GM23338 (cell line): ENCODE measurements at places on chromosomes 12 and 14. TPM values are rescaled to one million over a fixed set of nuclear protein-coding genes. Genes with fewer than 3 reads are reported as not detected.

- DNase-seq, result no peak
Measured at GRCh38 chr14:58825606-58826005, 187.8 kb downstream of the DACT1 start.

GRCh38 chr14:85316701-85317410 lies 213.1 kb upstream of the FLRT2 start:
- no peak for DNase-seq

DNA sequence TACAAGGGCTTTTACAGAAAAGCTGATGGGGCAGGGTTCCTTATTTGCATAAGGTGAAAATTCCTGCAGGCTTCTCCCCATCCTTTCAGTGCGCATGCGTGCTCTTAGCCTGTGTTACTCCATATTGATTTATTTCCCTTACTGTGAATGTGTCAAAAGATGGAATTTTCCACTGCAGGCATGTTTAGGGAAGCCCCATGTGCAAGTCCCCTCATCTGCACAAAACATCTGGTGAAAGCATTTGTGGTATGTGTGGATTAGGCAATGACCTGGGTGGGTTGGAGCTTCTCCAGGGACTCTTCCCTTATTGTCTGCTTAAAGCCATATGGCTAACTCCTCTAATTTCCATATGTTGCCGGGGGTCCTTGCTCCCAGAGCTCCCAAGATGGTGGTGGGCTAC lies 912.7 kb upstream of the LRFN5 start:
- DNase-seq, result no peak

- DNase-seq, result no peak
Measured at GRCh38 chr12:95532851-95533250, 18.4 kb downstream of the USP44 start.

DNA sequence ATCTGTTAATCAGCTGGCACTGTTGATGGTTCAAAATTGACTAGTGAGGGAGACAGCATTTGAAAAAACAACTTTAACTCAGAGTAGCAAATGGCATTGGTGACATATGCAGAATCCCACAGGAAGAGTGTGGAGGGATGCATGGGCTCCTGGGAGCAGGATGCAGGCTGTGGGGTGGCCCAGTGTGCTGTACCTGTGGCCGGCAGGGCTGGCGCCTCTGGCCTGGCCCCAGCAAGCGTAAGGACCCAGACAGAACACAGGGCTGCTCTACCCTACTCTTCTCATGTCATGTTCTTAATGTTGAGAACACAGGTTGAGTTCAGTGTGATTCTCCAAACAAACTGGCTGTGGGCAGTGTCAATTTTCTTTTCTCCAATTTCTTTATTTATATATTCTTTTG lies 33.4 kb downstream of the DDX51 start:
- no peak for DNase-seq

DNA sequence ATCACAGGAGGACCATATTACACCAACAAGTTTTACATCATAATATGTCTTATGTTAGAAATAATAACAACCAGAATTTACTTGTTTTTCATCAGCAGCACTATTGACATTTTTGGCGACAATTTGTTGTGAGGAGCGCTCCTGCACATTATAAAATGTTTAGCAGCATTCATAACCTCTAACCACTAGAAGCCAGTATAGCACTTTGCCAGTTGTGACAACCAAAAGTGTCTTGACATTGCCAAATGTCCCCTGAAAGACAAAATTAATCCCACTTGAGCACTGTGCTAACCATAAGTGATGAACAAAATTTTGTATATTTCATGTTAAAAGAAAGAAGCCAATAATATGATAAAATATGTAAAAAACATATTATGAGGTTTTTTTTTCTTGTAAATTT lies 356.9 kb upstream of the LMO3 start:
- no peak for DNase-seq

DNA sequence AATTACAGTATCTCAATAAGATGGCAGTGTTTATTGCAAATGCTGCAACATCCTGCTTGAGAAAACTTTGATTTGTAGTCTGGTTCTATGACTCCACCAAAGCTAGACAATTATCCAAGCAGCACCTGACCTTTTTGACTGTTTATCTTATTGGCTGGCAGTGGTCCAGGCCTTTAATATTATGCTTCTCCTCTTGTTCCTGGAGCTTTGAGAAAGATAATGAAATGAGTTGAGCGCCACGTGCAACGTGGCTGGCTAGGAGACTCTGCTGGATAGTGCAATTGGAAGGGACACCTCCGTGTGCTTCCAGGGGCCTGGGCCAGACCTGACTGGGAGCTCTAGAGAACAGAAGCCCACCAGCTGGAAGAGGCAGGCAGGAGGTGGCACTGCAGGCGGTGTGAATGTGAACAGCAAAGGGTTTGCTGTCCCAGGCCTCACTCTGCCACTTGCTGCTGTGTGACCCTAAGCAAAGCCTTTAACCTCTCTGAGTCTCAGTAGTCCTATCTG lies 349.3 kb downstream of the CACNA1C start:
- DNase-seq, result no peak

DNA sequence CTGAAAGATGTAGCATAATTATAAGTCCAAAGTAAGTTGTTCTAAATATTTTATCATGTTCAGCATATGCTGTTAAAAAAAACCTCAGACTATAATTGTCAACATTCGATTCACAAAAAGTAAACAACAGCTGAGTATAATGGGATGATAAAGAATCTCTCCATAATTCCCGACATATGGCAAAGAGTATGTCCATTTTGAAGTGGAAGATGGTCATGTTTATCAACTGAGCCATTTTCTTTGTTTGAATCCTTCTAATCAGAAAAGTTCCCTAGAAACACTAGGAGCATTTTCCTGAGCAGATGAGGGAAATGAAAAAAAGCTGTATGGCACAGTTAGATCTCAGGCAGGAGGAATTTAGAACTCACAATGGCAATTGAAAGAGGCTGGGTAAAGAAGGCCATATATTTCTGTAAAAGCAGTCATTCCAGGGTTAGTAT lies 192.1 kb upstream of the AMIGO2 start:
- DNase-seq, result no peak

- peak; percentile 43 for DNase-seq
Measured at GRCh38 chr12:74292351-74293194, 245.1 kb upstream of the ATXN7L3B start.

The KRT8 gene
- total RNA-seq, result 250 and 264 TPM in 2 replicates
